PC-3 (cell line): ENCODE measurements at places on chromosomes 3 and 15. TPM values are rescaled to one million over a fixed set of nuclear protein-coding genes. Genes with fewer than 3 reads are reported as not detected.

GRCh38 chr3:144051211-144051610, 79.6 kb downstream of the DIPK2A start:
- H3K27ac ChIP-seq, result no peak overlapping the region
- H3K27me3 ChIP-seq, result no peaks in the 10 kb centered on the region
- H3K4me3 ChIP-seq, result no peak overlapping the region
- DNase-seq, result no peak
- H3K4me1 ChIP-seq, result peaks cover 30% of the 10 kb centered on the region

DNA sequence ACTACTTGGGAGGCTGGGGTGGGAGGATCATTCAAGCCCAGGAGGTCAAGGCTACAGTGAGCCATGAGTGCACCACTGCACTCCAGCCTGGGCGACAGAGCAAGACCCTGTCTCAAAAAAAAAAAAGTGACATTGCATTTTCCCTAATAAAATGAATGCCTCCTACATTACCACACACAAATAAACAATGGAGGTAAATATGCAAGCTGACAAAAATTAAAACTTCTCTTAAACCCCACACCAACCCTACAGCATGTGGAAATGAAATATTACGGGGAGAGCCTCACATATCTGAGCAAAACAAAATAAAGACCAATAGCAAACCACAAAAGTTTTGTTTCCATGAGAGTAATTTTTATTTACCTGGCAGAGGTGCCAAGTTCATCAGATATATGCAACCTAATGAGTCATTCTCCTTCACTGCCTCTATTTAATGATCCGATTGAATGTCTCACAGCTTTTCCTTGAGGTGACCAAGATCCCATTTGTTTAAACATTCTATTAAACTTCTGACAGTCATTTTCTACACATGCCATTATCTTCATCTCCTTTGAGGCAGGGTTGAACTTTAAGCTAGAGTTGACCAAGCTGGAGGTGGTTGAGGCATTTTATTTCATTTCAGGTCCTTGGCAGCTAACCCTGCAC, 9.4 kb upstream of the CAV3 start:
- H3K4me3 ChIP-seq, result no peak overlapping the region
- H3K4me1 ChIP-seq, result peaks cover 13% of the 10 kb centered on the region; the same call in 1 of the 2 replicates
- DNase-seq, result peak; percentile 42
- no peaks in the 10 kb centered on the region for H3K27me3 ChIP-seq
- H3K36me3 ChIP-seq, result no peaks in the 10 kb centered on the region

GRCh38 chr3:184058029-184058428, 5.2 kb downstream of the HTR3C start:
- peaks cover 9% of the 10 kb centered on the region for H3K4me1 ChIP-seq
- H3K4me3 ChIP-seq, result no peak overlapping the region
- no peaks in the 10 kb centered on the region for H3K27me3 ChIP-seq

DNA sequence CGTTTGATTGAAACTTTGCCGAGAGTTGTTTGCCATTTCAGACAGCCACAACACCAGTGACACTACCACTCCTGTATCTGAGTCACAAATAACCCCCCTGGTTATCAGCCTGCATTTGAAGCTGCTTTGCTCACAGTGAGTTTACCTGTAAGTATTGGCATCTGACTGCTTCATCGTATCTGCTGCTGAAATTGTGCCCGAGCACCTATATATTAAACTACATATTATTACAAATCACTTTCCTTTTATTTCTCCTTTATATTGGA, 39.2 kb upstream of the SPSB4 start:
- H3K4me3 ChIP-seq, result no peak overlapping the region
- H3K36me3 ChIP-seq, result no peaks in the 10 kb centered on the region
- H3K4me1 ChIP-seq, result no peaks in the 10 kb centered on the region
- DNase-seq, result no peak

The GMNC gene
- total RNA-seq, result 0.06 TPM in 1 of 2 replicates, not detected in the other
